ENCODE measurements at places on chromosomes 7 and 10.

DNA sequence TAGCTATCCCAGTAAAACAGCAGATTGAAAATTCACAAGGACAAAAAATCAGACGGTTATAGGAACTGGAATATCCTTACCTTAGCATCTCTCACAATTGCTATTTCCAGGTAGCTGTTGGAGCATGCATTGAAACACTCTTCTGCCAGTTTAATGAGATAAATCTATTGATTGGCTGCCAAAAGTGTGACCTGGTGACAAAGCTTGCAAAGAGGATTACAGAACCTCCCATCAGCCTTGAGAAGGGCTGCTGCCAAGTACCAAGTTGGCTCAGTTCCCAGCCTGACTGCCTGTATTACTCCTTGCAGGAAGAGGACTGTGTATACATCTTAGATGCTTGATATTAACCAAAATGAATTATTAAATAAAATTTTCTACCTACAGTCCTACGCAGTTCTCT, 5.1 kb downstream of the PRLHR start:
- DNase-seq: peak; percentile 25

DNA sequence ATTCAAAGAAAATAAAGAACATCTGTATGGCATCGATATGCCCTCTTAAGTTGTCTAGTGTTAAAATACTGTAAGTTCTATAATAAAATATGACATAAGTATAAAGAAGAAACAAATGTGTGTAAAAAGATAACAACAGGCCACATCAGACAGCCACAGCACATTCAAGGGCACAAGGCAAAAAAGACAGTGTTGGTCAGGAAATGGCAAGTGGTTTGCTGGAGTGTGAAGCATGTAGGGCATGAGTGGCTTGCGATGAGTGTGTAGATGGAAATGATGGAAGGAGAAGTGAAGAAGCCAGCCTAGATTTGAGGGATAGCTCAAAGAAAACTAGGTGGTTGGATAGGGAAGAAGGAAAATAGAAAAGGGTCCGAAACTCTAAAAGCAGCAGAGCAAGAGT, 341.6 kb downstream of the CRPPA start:
- no peak for DNase-seq

DNA sequence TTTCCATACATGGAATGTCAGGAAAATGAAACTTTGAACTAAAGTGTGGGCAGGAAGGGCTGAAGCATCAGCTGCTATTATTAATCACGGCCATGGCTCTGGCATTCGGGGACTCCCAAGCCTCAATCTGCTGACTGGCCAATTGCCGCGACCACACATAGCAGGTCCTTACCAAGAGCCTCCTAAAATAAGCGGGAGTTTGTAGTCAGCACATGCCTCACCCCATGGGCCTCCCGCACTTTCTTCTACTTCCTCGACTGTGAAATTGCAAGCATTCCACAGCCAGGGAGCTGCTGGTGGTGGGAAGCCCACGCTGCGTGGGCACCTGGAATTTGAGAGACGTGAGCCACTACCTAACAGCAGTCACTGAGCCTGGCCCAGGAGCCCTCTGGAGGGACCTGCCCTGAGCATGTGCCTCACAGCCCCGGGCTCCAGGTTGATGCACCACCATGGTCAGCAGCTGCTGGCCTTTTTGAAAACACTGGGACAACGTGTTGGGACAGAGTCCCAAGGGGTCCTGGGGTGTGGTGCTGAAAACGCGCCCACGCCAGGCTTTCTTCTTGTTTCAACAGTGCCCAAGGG, 211.4 kb downstream of the TNS3 start:
- DNase-seq: no peak

- DNase-seq: no peak
Observed at GRCh38 chr7:140249036-140249806, 72.4 kb upstream of the KDM7A start.

DNA sequence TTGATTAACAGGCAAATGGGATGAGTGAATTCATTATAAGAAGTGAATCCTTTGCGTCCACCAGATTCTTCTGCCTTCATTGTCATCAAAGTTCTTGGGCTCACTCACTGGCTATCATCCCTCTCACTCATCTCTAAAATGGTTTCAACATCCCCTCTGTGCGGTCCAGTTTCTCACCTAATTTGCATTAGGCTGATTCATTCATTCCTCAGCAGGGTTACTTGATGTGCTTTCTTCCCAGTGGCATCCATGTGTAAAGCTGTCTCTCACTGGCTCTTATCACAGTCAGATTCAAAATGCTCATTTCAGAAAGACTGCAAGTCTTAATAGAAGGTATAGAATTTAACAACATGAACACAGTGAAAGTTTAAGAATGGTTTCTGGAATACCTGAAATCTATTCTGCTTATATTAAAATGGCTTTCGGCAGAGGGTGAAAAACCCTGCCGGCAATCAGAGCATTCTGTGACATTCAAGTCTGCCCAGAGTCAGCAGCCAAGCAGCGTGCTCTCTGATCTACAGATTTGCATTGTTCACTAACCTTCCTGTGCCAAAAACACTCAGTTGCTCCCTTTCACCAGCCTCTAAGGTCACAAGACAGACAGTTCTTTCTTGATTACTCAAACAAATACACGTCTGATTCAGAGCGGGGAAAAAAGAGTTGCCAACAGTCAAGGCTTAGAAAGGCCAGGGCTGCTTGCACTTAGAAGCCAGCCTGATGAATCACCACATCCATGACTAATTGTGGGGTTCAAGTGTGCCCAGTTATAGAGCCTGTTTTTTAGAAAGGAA, 106.7 kb downstream of the TES start:
- peak; percentile 99 for DNase-seq
